Suppressor macrophage (primary cell): ENCODE measurements at places on chromosomes 5 and 9.
A peak's percentile ranks its signal among the peaks of the same experiment; 100 is the strongest.

- DNase-seq, result no peak
These were observed 7.3 kb downstream of the FOXI1 start for GRCh38 chr5:170112876-170113521.

DNA sequence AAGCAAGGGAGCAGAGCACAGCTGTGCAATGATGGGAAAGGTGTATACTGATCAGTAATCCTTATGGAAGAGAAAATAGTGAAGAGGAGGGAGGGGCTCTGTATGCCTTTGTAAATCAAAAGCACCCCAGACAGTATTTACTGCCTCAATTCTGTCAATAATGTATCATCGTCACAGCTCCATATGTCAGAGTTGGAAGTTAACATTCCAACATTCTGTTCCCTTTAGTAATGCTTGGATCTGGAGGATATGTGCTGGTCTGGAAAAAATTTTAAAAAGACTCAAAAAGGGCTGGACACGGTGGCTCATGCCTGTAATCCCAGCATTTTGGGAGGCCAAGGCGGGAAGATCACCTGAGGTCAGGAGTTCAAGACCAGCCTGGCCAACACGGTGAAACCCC, 310.4 kb downstream of the ACTL7B start:
- DNase-seq, result no peak

GRCh38 chr9:137891588-137892423, 14.2 kb downstream of the CACNA1B start:
- DNase-seq, result no peak

GRCh38 chr5:111972080-111972479, 215.1 kb upstream of the NREP start:
- no peak for DNase-seq

DNA sequence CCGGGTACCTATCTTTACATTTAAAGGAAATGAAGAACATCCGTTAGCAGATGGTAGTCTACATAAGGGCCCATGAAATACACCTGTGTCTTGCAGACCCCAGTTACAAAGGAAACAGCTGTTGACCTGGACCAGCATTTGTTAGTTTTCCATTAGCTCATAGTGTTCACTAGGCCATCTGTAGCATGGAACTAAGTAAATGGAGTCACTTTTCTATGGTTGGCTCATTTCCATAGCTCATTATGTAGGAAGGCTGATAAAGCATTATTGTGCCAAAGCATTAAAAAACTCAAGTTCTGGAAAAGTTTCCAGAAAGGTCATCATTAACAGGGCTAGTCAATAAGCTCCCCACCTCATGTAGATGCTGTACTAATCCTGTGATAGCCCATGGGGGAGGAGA, 62.1 kb downstream of the PCSK1 start:
- DNase-seq, result no peak

DNA sequence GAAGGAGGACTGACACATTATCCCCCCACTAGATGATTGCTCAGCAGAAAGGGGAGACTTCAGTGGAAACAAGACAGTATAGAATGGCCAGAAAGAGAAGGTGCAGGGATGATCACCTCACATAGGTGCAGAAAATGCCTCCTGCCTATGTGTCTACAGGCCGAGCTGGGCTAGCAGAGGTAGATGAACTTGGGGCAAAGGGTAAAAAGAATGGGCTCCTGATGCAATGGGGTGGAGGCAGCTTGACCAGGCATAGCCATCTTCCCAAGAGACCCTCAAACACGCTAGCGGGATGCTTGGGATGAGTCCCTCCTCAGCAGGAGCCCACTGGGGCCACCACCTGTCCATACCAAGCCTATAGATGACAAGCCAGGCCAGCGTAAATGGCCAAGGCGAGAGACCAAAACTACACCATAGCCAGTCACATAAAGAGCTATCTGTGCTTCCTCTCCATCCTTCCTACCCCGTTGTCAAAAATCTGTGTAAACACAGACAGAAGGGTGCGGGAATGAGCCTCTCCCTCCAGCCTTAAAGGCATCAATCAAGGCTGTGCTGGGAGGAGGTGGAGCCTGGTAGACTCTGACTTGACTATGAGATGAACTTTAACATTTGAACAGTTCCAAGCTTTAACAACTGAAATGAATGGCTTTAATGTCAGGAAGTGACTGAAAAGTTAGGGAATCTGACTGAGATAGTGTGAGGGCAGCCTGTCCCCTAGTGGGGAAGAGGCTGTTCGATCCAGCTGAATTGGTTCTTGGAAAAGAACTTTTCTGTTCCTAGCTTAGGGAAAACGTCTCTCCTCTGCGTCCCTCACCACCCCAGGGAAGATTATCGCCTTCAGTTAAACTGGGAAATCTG, 10.4 kb downstream of the C9orf152 start:
- no peak for DNase-seq

- DNase-seq, result no peak
These were observed 68.5 kb upstream of the CACNA1B start for GRCh38 chr9:137809040-137809576.

- no peak for DNase-seq
These were observed 110.0 kb downstream of the COL5A1 start for GRCh38 chr9:134751622-134752021.

- peak; percentile 80 for DNase-seq
These were observed 977 bp downstream of the MGAT4B start for GRCh38 chr5:179805529-179806249.

DNA sequence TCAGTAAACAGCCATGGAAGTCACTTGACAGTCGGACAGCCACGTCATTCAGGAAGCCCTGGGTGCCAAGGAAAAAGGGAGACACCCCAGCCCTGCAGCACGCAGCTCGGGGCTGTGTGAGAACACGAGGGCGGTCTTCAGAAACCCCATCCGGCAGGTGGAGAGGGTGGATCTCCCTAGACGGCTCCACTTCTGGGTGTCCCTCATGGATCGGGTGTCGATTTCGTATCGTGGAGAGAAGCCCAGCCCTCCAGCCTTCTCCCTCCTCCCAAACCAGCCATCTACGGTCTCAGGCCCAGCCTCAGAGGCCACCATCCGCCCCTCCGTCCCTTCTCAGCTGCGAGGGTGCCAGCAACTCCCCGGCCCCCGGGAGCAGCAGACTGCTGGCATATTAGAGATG, 65.5 kb upstream of the BARHL1 start:
- no peak for DNase-seq

DNA sequence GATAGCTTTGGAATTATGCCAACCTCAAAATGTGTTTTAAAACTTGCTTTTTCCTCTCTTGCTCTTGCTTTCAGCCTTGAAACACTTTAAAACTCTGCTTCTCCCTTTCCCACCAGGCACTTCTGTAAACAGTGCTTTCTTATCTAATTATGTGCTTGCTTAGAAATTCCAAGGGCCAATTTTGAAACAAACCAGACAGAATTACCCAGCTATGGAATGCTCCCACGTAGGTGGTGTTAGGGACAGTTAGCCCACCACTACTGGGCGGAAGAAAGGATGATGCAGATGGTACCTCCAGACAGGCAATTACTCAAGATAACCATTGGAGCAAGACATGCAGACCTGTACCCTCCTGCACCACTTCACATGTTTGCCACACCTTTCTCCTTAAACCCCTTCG, 523.0 kb upstream of the PTPRD start:
- DNase-seq, result no peak

GRCh38 chr5:73821003-73821402, 195.0 kb downstream of the ARHGEF28 start:
- DNase-seq, result no peak

- no peak for DNase-seq
These were observed 27.7 kb downstream of the PIK3R1 start for GRCh38 chr5:68243251-68243650.

GRCh38 chr5:165139721-165140120, 1634.3 kb downstream of the MAT2B start:
- DNase-seq, result peak; percentile 39

DNA sequence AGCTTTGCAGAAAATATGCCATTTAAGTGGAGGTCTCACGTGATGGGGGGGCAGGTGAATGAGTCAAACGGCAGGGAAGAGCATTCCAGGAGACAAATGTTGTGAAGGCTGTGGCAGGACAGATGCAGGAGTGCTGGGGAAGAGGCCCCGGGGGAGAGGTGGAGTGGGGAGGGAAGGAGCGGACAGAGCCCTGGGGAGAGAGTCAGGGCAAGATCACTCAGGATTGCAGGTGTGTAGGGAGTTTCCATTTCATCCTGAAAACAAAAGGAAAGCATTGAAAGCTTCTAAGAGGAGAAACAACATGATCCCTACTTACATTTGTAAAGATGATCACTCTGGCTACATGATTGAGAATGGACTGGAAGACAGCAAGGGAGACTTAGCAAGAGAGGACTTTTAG, 323.3 kb downstream of the ASTN2 start:
- no peak for DNase-seq

DNA sequence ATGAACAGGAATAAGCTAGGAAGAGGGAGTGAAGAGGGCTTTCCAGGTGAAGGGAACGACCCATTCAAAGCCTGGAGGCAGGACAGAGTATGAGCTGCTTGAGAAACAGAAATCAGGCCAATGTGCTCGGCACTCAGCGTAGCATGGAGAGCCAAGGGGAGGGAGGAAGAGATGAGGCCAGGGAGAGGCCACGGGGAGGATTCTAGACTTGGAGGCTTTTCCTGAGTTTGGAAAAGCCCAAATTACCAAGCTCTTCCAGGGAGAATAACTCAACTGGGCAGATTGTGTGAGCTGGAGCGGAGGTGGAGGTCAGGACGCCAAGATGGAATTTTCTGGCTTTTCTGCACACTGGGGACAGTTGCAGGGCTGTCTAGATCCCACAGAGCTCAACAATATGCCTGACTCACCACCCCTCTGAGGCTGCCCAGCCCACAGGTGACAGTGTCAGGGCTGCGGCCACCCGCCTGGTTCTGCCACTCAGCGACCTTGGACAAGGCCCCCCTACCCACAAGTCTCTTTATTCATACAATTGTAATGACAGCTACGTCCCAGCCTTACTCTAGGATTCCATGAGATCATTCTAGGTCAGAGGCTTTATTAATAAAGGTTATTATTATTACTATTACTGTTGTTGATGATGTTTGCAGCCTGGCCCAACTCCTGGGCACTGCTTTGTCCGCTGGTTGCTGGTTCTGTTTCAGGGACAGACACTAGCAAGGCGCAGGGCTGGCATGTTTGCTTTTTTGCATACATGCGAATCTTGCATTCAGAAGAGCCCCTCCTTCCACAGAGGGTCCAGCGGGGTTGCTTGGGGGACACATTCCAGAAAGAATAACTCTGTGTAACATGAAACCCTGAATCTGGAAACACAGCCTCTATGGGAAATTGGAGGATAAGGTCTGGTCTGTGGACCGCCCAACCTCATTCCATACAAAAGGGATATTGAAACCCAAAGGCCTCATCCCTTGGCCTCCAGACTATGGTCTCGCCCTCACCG, 9.4 kb upstream of the LMX1B start:
- DNase-seq, result no peak
